Left hindlimb (tissue), 1 donor: ENCODE measurements at places on chromosomes 2 and 18.
A peak's percentile ranks its signal among the peaks of the same experiment; 100 is the strongest.

DNA sequence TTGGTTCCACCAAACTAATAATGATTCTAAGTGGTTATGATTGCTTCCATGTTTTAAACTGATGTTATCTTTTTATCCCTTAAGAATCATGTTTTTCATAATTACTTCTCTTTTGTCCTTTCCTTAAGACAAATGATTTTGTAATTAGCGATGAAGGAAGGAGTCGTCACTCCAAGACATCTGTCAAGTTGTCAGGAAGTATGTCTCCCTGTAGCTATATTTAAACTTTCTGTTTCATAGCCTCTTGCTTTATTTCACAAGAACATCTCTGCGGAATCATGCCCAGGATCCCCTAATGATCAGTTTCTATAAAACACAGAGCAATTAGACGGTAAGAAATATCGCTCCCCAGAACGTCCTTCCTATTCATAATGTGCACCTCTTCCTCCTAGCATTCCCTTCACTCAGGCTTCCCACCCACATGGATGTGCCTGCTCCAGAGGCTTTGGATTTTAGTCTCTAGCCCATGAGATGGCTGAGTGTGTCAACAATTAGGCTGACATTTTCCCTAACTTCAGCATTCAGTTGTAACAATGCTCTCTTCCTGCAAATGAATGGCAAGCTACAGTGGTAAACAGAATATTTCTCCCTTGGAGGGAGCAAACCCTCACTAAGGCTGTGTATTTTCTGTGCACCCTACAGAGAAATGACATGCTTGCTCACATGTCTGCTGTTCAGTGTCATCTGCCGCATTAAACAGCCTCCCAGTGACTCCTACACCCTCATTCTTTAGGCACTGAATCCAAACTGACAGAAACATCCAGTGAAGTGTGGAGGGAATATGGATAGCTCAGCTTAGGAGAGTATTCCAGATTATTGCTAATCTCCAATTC lies 879.6 kb upstream of the CELF4 start:
- DNase-seq: no peak

- DNase-seq: no peak
These were observed 730.9 kb upstream of the ID2 start for GRCh38 chr2:7951001-7951400.

DNA sequence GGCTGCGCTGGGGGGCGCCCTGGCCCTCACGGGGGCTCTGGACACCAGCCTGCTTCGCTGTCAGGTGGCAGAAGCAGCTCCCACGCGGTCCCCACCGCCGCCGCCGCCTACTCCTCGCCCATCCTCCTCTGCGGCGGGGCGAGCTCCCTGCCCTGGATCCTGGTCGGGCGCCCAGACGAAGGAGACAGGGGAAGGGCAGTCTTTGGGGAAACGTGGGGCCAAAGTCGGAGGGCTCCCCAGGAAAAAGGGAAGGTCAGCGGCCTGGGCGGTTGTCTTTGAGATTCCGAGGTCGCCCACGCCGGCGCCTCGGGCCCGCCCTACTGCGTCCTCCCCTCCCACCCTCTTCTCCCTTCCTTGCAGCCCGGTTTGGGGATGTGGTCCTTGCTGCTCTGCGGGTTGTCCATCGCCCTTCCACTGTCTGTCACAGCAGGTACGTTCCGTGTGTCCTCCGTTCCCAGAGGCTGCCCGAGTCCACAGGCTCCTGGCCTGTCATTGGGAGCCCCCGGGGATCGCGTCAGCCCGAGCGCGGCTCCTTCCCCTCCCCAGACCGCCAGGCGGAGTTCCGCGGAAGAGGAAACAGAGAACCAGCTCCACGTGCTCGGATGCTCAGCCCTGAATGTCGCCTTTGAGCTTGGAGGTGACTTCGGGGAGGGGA lies 800 bp downstream of the IL1RL2 start:
- DNase-seq: peak; percentile 71

GRCh38 chr2:101089419-101089818 lies 61.8 kb downstream of the TBC1D8 start:
- DNase-seq: no peak

DNA sequence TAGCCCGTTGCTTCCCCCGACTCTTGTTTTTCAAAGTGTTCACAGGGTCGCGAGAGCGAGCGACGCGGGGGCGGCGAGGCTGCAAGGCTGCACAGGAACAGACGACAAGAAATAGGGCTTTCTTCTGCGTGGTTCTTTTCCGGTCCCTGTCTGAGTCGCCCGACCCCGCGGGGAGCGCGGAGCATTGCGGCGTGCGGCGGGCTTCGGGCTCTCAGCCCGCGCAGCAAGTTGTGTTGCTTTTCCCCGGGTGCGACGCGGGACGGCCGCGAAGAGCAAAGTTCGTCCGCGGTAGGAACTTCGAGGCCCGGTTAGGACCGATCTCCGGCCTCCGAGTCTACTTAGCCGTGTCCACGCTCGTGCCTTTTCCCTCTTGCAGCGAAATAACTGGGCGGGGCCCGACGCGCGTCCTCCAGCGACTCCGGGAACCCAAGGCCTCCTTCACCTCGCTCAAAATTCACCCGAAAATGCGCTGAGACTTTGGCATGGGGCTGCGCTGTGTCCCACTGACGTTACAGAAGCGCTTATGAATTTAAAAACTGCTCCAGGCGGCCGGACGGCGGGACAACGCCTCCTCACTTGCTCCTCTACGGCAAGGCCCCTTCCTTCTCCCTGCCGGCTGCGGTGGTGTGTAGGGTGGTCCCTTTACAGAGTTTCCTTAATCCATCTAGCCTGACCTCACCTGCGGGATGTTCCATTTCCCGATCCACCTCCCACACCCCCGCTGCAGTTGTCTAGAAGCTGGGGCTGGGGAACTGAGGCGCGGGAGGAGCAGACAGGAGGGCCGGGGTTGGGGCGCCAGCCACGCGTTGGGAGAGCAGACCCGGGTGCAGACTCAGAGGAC lies 1.5 kb upstream of the BCL2L11 start:
- DNase-seq: peak; percentile 44

- DNase-seq: peak; percentile 70
These were observed 644 bp downstream of the PTGR3 start for GRCh38 chr18:75208155-75208835.

- no peak for DNase-seq
These were observed 31.6 kb downstream of the CDK15 start for GRCh38 chr2:201837824-201838431.

DNA sequence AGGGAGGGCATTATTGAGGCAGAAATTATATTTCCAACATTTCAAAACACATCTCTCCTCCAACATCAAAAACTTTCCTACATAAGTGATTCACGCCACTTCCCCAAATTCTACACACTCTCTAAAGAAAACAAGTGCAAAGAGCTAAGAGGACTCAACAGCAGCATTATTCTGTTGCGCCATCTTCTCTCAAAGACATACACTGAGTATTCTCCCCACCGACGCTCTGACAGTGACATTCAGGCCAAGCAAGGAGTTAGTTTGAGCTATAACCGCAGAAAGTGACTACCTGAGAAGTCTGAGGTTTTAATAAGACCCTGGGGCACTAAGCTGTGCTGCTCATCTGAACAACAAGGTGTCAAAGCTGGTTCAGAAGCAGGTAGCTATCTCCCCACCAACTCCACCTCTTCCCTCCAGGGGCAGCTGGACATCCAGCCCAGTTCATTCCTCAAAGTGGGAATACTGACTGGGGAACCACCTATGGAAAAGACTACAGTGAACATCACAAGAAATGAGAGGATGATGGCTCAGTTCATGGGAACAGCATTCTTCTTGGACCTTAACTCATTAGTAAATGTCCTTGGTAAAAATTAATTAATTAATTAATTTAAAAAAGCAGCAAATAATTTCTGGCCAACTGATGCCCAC lies 309.5 kb upstream of the CCDC68 start:
- no peak for DNase-seq

DNA sequence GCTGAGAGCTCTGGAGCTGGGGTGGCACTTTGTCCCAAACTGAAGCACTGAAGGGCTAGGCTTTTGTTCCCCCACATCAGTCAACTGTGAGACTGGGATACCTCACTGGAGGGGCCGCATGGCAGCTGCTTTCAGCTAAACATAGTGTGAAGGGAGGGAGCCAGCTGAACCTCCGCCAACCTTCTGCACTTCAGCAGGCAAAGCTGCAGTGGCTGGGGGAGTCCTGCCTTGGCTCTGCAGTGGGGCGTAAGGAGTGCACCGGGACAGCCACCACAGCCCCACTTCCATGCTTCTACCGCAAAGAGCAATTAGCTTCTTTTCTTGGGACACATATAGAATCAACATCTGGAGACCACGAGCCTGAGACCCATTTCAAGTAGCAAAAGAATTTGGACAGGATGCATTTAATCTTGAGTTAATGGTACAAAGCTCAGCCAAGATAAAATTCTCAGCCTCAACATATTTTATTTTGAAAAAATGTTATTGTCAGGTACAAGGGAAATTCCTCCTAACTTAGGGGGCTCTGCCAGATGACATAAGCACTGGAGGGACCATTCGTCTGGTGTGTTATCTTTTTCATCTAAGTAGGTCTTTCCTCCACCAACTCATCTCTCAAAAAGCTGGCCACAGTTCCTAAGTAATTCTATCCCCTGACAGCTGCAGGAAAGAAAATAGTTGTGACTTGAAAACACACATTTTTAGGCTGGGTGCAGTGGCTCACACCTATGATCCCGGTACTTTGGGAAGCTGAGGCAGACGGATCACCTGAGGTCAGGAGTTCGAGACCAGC lies 25.6 kb upstream of the MYCN start:
- peak; percentile 72 for DNase-seq

- DNase-seq: no peak
These were observed 44.5 kb upstream of the RMDN2 start for GRCh38 chr2:37880551-37880950.

DNA sequence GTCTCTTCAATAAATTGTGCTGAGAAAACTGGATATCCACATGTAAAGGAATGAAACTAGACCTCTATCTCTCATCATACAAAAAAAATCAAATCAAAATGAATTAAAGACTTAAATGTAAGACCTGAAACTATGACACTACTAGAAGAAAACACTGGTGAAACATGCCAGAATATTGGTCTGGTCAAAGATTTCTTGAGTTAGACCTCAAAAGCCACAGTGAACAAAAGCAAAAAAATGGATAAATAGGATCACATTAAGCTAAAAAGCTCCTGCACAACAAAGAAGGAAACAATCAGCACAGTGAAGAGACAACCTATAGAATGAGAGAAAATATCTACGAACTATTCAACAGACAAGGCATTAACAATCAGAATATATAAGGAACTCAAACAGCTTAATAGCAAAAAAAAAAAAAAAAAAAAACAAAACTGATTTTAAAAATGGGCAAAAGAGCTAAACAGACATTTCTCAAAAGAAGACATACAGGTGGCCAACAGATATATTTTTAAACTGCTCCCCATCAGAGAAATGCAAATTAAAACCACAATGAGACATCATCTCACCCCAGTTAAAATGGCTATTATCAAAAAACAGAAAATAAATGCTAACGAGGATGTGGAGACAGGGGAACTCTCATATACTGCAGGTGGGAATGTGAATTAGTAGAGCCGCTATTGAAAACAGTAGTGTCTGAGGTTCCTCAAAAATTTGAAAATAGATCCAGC lies 66.3 kb downstream of the NCKAP1 start:
- no peak for DNase-seq

DNA sequence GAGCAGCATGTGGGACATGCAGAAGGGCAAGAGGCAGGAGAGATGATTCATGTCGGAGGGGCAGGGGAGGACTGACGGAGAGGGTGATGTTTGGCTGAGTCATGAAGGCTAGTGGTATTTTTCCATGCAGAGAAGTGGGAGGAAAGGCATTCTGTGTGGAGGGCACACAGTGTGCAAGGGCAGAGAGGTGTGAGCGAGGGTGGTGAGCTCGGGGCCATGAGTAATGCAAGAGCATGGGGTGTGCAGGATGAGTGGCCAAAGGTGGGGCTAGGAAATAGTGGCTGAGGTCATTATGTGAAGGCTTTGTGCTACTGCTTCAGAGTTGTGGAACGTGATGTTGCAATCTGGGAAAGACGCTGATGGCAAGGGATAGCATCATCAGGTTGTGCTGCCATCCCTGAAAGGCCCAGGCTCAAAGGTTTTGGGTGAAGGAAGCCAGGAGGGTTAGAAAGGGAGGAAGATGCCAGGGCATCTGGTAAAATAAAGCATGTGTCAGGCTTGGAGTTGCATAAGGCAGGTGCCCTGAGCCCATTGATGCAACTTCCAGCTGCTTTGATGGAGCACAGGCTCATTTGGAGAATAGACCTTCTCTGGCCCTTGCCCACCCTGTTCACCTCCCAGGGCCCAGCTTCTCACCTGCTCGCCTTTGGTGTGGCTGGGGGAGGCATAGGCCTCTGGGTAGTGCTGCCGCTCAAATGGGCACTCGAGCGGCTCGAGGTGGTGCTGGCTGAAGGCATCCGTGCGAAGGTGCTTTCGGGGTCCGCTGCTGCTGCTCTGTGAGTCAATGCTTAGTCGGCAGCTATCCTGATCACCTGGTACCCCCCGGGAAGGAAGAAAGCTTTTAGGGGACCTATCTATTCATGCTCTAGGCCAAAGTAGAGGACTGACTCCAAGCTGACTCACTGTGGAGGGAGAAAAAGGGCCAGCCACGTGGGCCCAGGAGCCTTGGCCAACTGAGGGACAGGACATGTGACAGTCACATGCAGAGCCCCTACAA lies 37.5 kb downstream of the PAX8 start:
- DNase-seq: no peak

DNA sequence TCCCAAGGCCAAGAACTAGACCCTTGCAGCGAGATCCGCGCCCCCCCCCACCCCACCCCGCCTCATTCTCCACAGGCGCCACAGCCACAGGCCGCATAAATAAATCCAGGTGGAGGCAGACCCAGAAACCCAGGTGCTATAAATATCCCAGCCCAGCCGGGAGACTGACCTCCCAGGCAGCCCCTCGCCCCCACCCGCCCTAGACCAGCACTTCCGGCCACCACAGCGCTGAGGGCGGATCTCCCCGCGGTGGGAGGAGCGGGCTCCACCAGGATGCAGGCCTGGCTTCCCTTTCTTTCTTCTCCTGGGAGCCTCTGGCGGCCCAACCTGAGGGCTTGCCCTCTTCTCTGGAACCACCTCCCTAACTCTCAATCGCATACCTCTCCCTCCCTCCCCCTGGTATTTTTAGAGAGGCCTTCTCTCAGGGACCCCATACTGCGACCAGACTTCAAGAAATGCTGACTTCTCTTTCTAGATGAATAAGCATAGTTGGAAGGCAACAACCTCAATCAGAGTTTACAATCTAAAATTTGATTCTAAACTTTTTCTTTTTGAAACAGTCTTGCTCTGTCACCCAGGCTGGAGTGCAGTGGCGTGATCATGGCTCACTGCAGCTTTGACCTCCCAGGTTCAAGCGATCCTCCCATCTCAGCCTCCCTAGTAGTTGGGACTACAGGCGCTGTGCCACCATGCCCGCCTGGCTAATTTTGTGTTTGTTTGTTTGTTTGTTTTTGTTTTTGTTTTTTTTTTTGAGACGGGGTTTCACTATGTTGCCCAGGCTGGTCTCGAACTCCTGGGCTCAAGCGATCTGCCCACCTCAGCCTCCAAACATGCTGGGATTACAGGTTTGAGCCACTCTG lies 55.0 kb downstream of the PKDCC start:
- DNase-seq: peak; percentile 90

- DNase-seq: no peak
These were observed 1.9 kb upstream of the NMUR1 start for GRCh38 chr2:231531883-231532755.

- DNase-seq: no peak
These were observed 50.1 kb downstream of the TIMM21 start for GRCh38 chr18:74198453-74198852.

DNA sequence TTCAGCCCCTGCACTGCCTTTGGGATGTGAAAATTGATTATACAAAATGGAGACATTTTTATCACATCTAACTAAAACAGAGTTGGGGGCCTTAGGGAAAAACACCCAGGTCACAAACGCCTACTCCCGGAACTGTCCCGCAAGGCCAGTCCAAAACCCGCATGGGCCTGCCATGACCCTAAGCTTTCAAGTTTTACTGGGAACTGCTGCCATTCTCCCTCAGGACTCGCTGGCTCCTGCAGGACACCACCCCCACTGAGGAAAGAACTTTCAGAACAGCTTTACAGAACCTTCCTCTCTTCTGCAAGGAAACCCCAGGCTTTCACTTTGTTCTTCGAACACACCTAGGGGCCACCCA lies 320.4 kb upstream of the HS6ST1 start:
- no peak for DNase-seq
